Activated CD4-positive, alpha-beta T cell treated with anti-CD3 and anti-CD28 coated beads for 36 hours (primary cell): ENCODE measurements at places on chromosomes 4 and X. TPM values are rescaled to one million over a fixed set of nuclear protein-coding genes. Genes with fewer than 3 reads are reported as not detected.

MAOA gene
- total RNA-seq, result 2.2 TPM

STBD1 gene
- 0.14 TPM for total RNA-seq

ADGRA3 gene
- total RNA-seq, result 15.2 TPM

TRIM60 gene
- total RNA-seq, result not detected

CAPN6 gene
- total RNA-seq, result not detected

MAGEA1 gene
- not detected for total RNA-seq

DNA sequence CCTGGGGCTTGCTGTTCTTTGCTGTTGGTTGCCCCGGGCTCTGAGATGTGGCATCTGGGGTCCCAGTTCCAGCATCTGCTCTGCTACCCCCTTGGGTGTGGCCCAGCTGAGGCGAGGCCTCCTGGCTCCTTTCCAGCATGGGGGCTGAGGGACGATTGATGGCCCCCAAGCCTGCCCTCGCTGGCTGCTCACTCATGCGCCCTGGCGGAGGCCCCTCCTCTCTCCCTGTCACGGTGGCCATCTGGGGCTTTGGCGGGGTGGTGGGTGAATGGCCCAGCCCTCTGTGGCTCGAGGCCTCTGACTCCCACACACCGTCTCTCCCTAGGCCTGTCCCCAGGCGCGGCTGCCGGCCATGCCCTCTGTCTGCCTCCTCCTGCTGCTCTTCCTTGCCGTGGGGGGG lies 1.8 kb downstream of the PLXNA3 start:
- peaks cover 5% of the 10 kb centered on the region for H3K4me1 ChIP-seq
- no peak overlapping the region for H3K27ac ChIP-seq
- H3K36me3 ChIP-seq, result no peaks in the 10 kb centered on the region
- no peaks in the 10 kb centered on the region for H3K27me3 ChIP-seq
- H3K4me3 ChIP-seq, result no peak overlapping the region
- DNase-seq, result no peak

DNA sequence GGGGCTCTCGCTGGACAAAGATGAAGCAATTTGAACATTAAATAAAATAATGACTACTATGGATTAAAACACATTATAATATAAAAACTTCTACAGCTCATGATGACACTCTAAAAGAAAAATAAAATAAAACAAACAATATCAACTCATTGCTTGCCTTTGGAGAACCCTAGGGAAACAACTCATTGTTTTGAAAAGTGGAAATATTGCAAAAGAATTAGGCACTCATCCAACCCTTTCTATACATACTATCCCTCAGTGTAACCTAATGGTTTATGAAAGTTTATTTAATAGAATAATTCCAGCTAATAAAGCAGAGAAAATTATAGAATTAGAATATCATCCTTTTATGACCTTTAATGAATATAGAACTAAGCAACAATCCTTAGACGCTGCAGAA lies 718 bp downstream of the RAB40A start:
- no peak overlapping the region for H3K4me3 ChIP-seq
- H3K27me3 ChIP-seq, result no peaks in the 10 kb centered on the region
- no peak overlapping the region for H3K27ac ChIP-seq
- H3K36me3 ChIP-seq, result no peaks in the 10 kb centered on the region

- no peak overlapping the region for H3K27ac ChIP-seq
- no peaks in the 10 kb centered on the region for H3K27me3 ChIP-seq
- no peak for DNase-seq
- peaks cover 6% of the 10 kb centered on the region for H3K4me1 ChIP-seq
- H3K36me3 ChIP-seq, result peaks cover 41% of the 10 kb centered on the region
- H3K4me3 ChIP-seq, result no peak overlapping the region
Measured at GRCh38 chr4:55977811-55978210, 29.1 kb downstream of the CEP135 start.

- H3K4me1 ChIP-seq, result no peaks in the 10 kb centered on the region
- H3K27me3 ChIP-seq, result peaks cover 2% of the 10 kb centered on the region
Measured at GRCh38 chr4:183153190-183153916, 54.3 kb downstream of the WWC2 start.

- no peak for DNase-seq
- peaks cover 4% of the 10 kb centered on the region for H3K4me1 ChIP-seq
- H3K27me3 ChIP-seq, result no peaks in the 10 kb centered on the region
- no peaks in the 10 kb centered on the region for H3K36me3 ChIP-seq
- H3K27ac ChIP-seq, result no peak overlapping the region
- no peak overlapping the region for H3K4me3 ChIP-seq
Measured at GRCh38 chrX:154979629-154980028, 42.9 kb downstream of the F8 start.
